Activated T-cell treated with anti-CD3 and anti-CD28 coated beads for 48 hours (primary cell): ENCODE measurements at places on chromosomes 3 and 15.

GRCh38 chr3:52087731-52088130 lies 31.4 kb upstream of the DUSP7 start:
- DNase-seq, result no peak

DNA sequence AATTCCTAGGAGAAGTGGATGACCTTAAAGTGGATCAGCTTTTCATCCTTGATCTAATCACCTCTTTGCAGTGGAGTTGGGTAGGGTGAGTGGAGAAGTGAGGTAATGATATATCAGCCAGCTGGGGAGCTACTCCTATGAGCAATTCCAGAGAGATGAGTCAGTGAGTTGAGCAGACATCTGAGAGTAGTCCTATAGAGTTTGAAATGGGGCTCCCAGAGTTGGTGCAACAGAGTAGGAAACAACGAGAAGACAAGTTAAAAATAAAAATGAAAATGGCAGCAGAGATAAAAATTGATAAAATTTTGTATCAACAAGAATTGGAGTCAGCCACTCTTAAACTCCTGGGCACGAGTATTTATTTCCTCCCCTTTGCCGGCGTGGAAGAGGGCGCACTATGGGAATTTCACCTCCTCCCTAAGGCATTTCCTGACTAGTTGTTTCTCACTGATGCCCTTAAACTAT lies 150.8 kb upstream of the DPH6 start:
- DNase-seq, result no peak

DNA sequence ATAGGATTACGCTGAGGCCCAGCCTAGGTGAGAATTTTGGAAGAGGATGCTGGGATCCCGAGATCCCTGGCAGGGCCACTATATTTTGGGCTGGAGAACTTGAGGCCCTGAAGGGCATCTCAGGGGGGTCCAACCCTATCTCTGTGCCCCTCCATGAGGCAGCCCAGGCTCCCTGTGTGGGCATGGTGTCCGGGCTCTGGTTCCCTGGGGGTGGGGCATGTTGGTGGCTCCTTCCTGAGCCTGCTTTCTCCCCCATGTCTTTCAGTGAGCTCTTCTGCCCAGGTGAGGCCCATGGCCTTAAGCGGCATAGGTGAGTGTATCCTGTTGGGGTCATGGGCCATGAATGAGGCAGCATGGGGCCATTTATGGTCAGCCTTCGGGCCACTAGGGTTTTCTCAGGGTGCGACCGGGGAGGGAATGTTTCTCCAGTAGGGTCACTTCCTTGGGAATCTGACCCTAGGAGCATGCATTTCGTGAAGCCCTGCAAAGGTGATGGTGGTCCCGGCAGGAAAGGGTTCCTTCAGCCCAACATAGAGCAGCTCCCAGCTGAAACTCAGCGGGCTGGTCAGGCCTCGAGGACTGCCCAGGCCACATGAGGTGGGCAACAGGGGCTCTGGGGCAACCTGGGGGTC lies 191.3 kb downstream of the UBE3A start:
- DNase-seq, result no peak

GRCh38 chr3:18531662-18532061 lies 106.5 kb upstream of the SATB1 start:
- DNase-seq, result no peak

GRCh38 chr3:31580645-31581044 lies 47.9 kb downstream of the STT3B start:
- DNase-seq, result no peak

DNA sequence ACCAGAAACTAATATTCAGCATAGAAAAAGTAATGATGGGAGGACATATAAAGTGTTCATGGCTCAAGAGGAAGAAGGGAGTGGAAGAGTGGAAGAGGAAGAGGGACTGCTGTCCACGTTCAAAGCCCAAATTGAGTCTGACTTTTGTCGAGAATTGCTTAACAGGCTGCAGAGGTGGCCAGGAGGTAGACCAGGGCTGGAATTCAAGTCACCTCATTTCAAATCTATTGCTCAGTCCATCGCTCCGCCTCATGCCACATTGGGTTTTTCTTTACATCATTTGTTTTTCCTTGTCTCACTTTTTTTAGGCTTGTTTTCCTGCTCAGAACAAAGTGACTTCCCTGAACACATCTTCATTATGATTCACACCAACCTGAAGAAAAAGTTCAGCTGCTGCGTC lies 97.0 kb downstream of the RPL39L start:
- DNase-seq, result no peak

DNA sequence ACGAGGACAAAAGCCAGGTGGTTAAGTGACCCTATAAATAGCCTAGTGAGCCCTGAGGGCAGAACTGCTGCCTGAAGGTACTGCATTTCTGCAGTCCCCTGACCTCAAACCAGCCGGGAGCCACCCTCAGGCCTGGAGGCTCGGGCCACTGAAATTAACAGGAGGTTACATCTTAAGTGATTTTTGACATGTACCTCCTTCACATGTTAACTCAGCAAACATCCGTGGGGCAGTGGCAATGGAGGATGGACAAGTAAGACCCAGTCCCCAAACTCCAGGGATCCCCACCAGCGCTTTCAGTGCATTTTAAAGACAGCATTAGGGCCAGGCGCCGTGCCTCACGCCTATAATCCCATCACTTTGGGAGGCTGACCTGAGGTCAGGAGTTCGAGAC lies 26.2 kb downstream of the PSTPIP1 start:
- no peak for DNase-seq

GRCh38 chr15:46088486-46089445 lies 453.9 kb downstream of the SQOR start:
- DNase-seq, result no peak
